ENCODE measurements at places on chromosomes 7 and 10. TPM values are rescaled to one million over a fixed set of nuclear protein-coding genes. Genes with fewer than 3 reads are reported as not detected.

Gene INA
- total RNA-seq: not detected

- peak; percentile 57 for DNase-seq
Observed at GRCh38 chr7:151014950-151015349, 9.3 kb downstream of the ATG9B start.

GRCh38 chr10:69057951-69058297, 30.0 kb upstream of the SRGN start:
- DNase-seq: no peak

GRCh38 chr10:44990302-44990655, 10.4 kb upstream of the ZNF22 start:
- DNase-seq: no peak

Gene PNLIP
- not detected for total RNA-seq

Gene SPDYE9
- not detected for total RNA-seq

DNA sequence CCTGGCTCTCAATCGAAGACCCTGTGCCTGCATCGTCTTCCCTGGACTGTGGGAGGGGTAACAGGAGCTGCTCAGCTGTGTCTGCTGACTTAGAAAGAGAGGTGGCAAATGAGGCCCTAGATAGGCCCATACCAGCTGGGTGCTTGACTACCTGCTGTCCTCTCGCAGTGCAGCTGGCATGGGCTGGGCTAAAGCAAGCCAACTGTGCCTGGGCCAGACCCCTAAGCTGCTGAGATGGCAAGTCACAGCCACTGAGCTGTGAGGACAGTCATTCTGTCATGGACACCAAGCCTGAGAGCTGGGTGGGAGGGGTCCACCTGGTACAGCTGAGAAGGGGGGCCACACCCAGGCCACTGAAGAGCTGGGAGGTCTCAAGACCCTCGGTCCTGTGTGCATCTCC, 45.8 kb upstream of the AQP1 start:
- DNase-seq: no peak

DNA sequence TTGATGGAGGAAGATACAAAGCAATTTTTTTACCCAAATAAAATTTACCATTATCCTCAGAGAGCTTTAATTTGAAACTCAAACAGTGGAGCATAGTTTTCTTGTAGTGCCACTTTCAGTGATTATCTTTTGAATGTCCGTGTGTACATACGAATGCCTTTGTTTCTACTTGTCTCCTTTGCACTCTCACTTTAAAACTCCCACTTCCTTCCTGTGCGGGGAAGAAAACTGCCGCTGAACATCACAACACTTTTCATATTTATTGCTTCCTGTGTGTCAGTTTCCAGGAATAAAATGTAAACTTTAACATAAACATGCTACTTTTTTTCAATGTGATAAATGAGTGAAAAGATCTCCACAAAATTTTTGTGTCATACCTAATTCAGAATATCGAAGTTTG, 102.4 kb downstream of the SEMA3A start:
- no peak for DNase-seq

Gene SPDYE8
- not detected for total RNA-seq

- DNase-seq: peak; percentile 82
Observed at GRCh38 chr10:125048094-125048864, 106.4 kb downstream of the ZRANB1 start.

- no peak for DNase-seq
Observed at GRCh38 chr10:78542521-78542920, 508.9 kb downstream of the RPS24 start.

Measured in gastrocnemius medialis (tissue), 4 donors.